ENCODE measurements at places on chromosomes 11 and 22.

GRCh38 chr11:124917115-124917637 is 1.9 kb upstream of the HEPN1 start:
- DNase-seq: no peak

DNA sequence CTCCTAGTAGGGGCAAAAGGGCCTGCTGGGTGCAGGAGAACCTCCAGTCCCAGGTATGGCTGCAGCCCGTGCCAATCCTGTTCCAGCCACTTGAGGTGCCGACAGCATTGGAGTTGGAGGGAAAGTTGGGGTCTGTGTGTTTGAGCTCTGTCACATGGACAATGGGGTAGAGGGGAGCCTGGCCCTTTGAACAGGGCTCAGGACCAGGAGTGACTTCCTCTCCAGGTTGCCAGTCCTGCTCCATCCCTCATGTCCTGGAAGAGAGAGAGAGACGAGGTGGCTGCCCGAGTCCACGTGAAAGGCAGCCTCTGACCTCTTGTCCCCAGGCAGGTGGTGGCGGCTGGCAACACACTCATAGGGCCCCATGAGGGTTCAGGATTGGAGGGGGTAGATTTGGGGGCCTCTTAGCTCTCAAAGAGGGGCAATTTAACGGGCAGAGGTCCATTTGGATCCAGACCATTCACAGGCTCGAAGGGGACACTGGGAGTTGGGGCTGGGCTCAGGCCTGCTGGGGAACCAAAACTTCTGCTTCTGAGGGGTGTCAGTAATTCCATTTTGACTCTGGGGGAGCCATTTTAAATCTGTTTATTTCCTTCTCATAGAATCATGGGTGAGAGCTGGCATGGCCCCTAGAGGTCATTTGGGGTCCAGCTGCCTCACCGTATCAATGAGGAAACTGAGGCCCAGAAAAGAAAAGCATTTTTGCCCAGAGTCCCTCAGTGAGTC is 4.1 kb downstream of the ADORA2A start:
- DNase-seq: no peak

- DNase-seq: no peak
Measured at GRCh38 chr11:103967985-103968384, 68.5 kb upstream of the DDI1 start.

- no peak for DNase-seq
Measured at GRCh38 chr22:39457198-39457555, 365 bp downstream of the MGAT3 start.

- no peak for DNase-seq
Measured at GRCh38 chr11:60396799-60397198, 540 bp downstream of the MS4A14 start.

GRCh38 chr22:34879001-34879400 is 187.0 kb upstream of the ISX start:
- no peak for DNase-seq

- DNase-seq: no peak
Measured at GRCh38 chr11:84188521-84188920, 902.4 kb upstream of the CCDC90B start.

DNA sequence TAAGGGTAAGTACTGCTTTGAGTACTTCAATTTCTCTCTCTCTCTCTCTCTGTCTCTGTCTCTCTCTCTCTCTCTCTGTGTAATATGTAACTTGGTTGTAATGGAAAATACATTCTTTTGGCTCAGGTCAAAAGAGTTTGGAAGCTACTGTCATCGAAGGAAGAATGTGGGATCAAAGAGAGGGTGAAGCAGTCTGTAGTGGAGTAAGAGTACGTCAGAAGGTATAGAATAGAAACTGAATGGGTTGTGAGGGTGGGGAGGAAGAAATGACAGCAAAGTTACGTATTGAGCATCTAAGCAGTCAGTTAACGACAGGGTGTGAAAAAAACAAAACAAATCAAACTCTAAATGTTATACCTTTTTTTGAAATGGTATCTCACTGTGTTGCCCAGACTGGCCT is 10.0 kb downstream of the NCAM1 start:
- no peak for DNase-seq

GRCh38 chr11:72586321-72587090 is 87.7 kb downstream of the PDE2A start:
- no peak for DNase-seq

- no peak for DNase-seq
Measured at GRCh38 chr11:130160498-130161155, 1.0 kb downstream of the ST14 start.

DNA sequence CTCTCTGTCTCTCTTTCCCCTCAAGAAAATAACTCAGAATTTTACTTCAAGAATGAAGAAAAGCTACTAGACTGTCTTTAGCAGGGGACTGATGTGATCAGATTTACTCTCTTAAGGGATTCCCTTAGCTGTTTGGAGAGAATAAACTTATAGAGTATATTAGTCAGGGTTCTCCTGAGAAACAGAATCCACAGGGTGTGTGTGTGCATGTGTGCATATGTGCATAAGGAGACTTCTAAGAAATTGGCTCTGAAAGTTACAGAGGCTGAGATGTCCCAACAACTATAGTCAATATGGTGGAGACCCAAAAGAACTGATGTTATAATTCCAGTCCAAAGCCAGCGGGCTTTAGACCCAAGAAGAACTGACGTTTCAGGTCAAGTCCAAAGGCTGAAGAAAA is 43.1 kb upstream of the ARL14EP start:
- no peak for DNase-seq
